HTR-8/SVneo (cell line): ENCODE measurements at places on chromosomes 3 and 15.

DNA sequence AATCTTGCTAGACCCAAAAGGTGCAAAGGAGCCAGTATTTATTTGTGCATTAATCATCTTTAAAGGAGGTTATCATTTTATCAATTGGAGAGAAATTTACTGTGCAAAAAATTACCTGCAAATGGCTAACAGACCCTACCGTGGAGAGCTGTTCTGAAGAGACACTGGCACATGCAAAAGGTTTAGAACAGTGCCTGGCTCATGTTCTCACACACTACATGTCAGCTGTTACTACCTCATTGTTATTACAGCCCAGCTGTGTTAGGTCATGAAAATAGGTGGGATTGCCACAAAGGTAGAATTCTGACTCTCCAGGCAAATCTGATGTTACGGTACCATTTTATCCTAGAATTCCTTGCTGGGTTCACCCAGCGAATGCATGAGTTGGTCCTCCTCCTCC is 137.3 kb downstream of the SNRK start:
- no peak for DNase-seq

GRCh38 chr3:119401069-119401468 is 62.3 kb downstream of the TMEM39A start:
- DNase-seq = no peak

GRCh38 chr3:51382947-51383578 is 2.0 kb upstream of the MANF start:
- DNase-seq = no peak

DNA sequence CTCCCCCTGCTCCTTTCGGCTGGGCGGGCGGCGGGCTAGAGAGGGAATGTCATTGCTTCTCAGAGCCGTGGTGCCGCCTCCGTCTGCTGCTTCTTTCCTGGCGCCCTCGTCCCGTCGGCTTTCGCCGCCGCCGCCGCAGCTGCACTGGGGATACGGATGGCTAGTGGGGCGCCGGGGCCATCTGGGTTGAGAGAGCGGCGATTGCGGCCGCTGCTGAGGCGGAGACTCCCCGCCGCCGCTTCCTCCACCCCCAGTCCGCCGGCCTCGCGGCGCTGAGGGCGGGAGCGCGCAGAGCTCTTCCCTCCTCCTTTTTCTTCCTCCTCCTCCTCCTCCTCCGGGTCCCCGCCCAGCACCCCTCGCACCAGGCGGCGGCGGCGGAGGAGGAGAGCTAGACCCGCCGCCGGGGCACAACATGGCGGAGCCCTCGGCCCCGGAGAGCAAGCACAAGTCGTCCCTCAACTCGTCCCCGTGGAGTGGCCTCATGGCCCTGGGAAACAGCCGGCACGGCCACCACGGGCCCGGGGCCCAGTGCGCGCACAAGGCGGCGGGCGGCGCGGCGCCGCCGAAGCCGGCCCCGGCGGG is at the start of gene STT3B:
STT3B (plus strand) TSS at position 339 of the 582 bp plus-strand sequence; CDS start at position 413, 74 bp downstream.
- DNase-seq = peak; percentile 33
